Activated CD4-positive, alpha-beta T cell treated with anti-CD3 and anti-CD28 coated beads, Interleukin-2, Interleukin-4, amounts not matched to agents 100 ng/mL and 50 ng/mL, durations not matched to agents 16 hours and 8 hours (primary cell): ENCODE measurements at places on chromosomes 3 and 15.

DNA sequence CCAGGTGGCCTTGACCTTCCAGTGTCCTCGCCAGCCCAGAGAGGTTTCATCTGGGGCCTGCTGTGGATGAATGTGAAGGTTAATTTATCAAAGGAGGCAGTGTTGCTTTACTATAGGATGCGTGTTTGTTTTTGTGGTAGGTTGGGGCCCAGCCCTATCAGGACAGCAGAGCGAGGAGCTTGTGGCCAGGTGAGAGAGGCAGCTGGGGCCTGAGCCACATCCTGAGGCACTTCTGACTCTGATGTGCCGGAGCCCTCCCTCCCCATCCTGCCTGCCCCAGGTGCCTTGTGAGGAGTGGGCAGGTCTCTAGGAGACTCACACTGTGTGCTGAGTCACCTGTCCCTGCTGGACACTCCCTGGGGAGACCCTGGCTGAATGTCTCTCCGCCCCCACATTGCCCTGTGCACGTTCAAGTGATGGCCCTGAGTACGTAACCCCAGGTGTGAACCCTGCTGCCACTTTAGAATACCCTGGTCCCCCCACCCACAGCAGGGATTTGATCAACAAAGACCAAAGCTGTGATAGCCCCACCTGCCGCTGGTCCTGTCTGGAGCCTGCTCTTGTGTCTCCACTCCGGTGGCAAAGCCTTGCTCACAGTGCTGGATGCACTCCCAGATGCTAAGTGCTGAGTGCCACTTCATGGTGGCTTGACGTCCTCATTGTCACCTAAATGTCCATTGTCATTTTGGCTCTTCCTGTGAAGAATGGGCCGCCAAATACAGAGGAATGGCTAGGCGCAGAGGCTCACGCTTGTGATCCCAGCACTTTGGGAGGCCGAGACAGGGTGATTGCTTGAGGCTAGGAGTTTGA is 16.0 kb downstream of the FBLN2 start:
- DNase-seq = no peak

- DNase-seq = no peak
Measured at GRCh38 chr3:57079474-57079831, 19.0 kb downstream of the SPATA12 start.

DNA sequence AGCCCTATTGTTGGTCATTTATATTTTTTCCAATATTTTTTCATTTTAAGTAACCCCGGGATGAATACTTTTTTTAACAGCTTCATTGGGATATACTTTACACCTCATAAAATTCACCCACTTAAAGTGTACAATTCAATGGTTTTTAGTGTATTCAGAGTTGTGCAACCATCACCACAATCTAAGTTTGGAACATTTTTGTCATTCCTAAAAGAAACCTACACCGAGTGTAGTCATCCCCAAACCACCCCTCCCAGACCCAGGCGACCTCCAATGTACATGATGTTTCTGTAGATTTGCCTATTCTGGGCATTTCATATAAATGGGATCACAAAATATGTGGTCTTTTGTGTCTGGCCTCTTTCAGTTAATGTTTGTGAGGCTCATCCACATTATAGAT is 118.3 kb upstream of the FRMD4B start:
- DNase-seq = no peak

DNA sequence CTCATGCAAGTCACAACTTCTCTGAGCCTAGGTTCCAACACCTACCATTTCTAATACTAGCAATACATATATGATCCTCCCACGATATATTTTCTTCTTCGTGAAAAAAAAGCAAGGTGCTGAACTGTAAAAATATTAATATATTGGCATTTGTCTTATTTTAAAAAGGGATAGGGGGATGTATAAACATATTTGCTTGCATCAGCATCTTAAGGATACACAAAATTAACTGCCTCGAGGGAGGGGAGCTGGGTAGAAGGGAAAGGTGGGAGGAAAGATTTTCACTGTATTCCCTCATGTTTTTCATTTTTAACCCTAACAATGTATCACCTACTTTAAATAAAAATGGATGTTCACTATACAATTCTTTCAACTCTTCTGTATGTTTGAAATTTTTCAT is 1.3 kb downstream of the HACD2 start:
- DNase-seq = no peak
